ENCODE measurements at places on chromosomes 13 and 19.

DNA sequence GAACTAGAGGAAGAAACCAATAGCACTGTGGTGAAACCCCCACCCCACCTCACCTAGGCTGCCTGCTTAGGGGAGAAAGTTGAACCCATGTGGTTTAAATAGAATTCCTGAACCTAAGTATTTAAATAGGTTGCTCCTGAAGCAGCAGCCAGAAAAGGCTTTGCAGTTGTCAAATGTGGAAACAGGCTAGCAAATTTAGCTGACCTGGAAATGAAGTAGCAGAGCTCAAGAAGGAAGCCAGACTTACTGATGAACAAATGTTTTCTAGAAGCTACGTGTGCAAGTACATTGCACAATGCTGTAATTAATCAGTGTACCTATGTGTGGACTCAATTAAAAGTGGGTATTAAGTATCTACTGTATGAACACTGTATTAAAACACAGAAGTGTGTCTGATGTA, 61.3 kb downstream of the SCEL start:
- H3K4me1 ChIP-seq = no peaks in the 10 kb centered on the region
- no peak overlapping the region for H3K27ac ChIP-seq
- no peak overlapping the region for H3K4me3 ChIP-seq
- H3K36me3 ChIP-seq = no peaks in the 10 kb centered on the region
- no peak for DNase-seq

- no peaks in the 10 kb centered on the region for H3K4me1 ChIP-seq
- H3K36me3 ChIP-seq = no peaks in the 10 kb centered on the region
Measured at GRCh38 chr13:62643799-62644524, 1228.3 kb upstream of the PCDH20 start.

DNA sequence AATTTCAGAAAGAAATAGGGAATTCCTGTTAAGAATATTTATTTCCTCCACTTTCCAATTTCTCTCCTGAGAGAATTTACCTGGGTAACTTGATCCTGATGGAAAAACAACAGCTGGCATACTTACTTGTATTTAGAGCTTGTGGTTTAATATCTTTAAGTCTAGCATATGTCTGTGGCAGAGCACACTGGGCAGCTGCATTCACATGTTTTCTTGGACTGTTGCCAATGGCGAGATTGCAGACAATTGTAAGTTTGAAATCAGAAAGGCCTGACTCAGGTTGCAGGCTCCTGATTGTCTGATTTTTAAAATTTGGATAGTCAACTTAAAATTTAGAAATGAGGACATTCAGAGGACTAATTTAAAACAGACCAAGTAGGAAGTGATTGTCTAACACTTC, 66.9 kb downstream of the NHLRC3 start:
- no peak overlapping the region for H3K4me3 ChIP-seq
- H3K36me3 ChIP-seq = no peaks in the 10 kb centered on the region
- no peak overlapping the region for H3K27ac ChIP-seq
- no peaks in the 10 kb centered on the region for H3K4me1 ChIP-seq

- H3K27me3 ChIP-seq = peaks cover 4% of the 10 kb centered on the region
- no peaks in the 10 kb centered on the region for H3K36me3 ChIP-seq
- DNase-seq = no peak
- no peak within 1 kb of the TSS for H3K4me3 ChIP-seq
- H3K27ac ChIP-seq = no peak within 1 kb of the TSS
Measured at GRCh38 chr19:3932931-3933810, at the start of gene NMRK2. Gene NMRK2 (plus strand): TSS chr19:3933069. CDS start chr19:3933672, 603 bp downstream.

DNA sequence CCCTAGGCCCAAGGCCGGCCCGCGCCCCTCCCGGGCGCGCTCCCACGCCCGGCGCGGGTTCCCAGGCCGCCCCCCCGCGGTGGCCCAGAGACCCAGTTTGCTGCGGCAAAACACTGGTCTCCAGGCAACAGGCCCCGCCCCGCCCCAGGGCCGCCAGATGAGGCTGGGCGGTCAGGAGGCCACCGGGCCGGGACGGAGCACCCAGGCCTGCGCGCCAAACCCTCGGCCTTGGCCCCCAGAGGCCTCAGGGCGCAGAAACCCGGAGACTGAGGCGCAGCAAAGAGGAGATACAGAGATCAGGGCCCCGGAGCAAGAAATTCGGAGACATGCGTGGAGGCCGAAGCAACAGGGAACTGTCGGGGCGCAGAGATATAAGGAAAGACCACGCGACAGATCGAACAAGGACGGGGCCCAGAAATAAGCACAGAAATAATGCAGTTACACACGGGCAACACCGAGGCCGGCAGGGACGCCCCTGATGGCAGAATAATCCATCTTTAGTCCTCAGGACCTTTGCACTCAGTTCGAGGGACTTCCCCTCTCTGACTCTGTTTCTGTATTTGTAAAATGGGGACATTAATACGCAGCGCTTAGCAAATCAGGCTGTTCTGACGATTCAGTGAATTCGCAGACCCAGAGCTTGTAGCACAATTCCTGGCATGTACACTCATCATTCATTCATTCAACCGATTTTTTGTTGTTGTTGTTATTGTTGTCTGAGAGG, 20.8 kb upstream of the ERCC1 start:
- peak overlapping the region; percentile 85 for H3K27ac ChIP-seq
- peak overlapping the region; percentile 24 for H3K4me3 ChIP-seq
- no peaks in the 10 kb centered on the region for H3K36me3 ChIP-seq
- H3K4me1 ChIP-seq = peaks cover 40% of the 10 kb centered on the region

GRCh38 chr13:99078017-99078771, 100.3 kb upstream of the DOCK9 start:
- H3K36me3 ChIP-seq = no peaks in the 10 kb centered on the region
- H3K4me3 ChIP-seq = no peak overlapping the region

DNA sequence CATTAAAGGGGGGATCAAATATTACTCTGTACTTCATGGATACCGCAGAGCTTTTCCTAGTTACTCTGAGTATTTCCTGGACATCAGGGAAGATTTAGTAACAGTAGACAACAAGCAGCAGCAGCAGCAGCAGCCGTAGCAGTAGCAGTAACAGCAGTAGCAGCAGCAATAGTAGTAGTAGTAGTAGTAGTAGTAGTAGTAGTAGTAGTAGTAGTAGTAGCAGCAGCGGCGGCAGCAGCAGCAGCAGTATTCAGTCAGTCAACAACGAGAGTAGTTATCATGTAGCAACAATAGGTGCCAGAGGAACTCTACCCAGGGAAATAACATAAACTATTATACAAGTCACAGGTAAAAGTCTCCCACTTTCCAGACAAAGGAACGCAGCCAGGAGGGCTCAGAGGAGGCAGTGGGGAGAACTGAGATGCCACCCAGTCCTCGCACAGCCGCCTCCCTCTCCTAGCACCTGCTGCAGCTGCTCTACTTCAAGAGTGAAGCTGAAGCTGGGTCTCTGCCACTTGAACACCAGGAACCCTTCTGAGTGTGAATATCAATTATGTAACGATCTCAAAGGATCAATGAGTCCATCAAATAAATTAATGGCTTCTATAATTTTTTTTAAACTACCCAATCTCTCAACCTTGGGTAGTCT, 1.3 kb upstream of the DOCK9 start:
- DNase-seq = no peak
- no peak overlapping the region for H3K27ac ChIP-seq
- peaks cover 66% of the 10 kb centered on the region for H3K4me1 ChIP-seq
- H3K27me3 ChIP-seq = no peaks in the 10 kb centered on the region
- H3K36me3 ChIP-seq = no peaks in the 10 kb centered on the region

DNA sequence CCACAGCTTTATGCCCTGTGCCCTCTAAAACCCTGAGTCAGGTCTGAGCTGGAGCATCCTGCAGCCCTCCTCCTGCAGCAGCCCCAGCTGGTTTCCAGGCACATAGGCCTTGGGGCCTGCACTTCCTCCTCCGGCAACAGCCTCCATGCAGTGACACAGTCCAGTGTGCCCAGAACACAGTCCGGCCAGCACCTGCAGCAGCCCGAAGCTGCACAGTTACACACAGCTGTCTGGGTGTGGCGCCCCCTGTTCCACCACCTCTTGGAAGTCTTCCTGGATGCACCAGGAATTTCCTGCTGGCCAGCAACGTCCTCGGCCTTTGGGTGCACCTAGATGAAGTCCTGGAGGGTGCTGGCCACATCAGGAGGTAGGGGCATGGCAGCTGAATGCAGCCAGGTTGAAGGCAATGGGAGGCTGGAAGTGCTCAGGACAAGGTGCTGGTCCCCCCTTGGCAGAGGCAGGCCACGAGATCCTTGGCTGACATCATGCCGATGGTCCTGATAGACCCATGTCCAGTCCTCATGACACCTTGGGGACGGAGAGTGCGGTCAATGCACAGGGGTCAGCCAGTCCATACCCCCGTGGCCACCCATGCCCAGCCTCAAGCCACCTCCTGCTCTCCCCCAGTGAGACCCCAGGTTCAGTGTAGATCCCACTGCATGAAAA, 27.1 kb upstream of the PARP4 start:
- no peak for DNase-seq
- peaks cover 12% of the 10 kb centered on the region for H3K27me3 ChIP-seq
- H3K27ac ChIP-seq = no peak overlapping the region
- no peak overlapping the region for H3K4me3 ChIP-seq
- no peaks in the 10 kb centered on the region for H3K36me3 ChIP-seq

DNA sequence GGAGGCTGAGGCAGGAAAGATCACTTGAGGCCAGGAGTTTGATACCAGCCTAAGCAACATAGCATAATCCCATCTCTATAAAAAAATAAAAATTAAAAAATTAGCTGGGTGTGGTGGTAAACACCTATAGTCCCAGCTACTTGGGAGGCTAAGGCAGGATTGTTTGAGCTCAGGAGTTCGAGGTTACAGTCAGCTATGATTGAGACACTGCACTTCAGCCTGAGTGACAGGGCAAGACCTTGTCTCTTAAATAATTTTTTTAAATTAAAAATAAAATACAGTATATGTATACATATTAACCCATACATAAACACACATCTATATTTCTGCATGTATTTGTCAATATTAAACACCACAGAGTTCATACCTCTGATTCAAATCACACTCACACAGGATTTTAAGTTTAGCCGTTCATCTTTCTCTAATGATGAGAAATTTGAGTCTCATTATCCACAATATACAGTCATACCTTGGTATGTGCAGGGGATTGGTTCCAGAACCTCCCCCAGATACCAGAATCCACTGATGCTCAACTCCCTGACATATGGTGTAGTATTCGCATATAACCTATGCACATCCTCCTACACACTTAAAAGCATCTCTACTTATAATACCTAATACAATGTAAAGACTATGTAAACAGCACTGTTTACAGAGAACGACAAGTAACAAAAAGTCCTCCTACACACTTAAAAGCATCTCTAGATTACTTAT, 44.7 kb downstream of the PSPC1 start:
- H3K36me3 ChIP-seq = peaks cover 18% of the 10 kb centered on the region
- no peak for DNase-seq
- H3K27me3 ChIP-seq = no peaks in the 10 kb centered on the region

DNA sequence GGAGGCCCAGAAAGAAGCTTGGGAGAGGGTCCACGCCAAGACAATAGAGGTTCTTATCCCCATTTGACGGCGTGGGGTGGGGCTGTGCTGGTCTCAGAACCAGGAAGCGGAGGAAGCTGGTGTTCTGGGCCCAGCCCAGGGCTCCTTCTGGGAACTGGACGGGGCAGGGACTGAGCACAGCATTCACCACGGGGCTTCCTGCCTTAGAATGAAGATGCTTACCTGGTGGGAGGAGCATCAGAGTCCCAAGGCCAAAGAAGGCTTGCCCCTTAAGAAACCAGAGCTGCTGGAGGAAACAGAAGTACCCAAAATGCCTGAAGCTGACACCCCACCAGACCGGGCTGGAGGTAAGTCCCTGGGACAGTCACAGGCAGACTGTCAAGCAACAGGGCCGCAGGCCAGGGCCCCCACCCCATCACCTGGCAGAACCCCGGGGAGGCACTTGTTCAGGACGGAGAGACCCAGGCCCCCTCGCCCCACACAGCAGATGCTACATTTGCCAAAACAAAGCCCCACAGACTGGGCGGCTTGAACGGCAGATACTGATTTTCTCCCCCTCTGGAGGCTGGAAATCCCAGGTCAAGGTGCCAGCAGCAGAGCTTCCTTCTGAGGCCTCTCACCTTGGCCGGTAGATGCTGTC, 17.8 kb upstream of the IGLON5 start:
- no peak overlapping the region for H3K27ac ChIP-seq
- H3K36me3 ChIP-seq = no peaks in the 10 kb centered on the region
- H3K4me3 ChIP-seq = no peak overlapping the region
- DNase-seq = no peak
- no peaks in the 10 kb centered on the region for H3K27me3 ChIP-seq

GRCh38 chr19:6516659-6517291, 14.1 kb upstream of the TNFSF9 start:
- peaks cover 16% of the 10 kb centered on the region for H3K4me1 ChIP-seq
- no peaks in the 10 kb centered on the region for H3K27me3 ChIP-seq
- H3K36me3 ChIP-seq = no peaks in the 10 kb centered on the region

- DNase-seq = peak; percentile 37
- H3K36me3 ChIP-seq = no peaks in the 10 kb centered on the region
Measured at GRCh38 chr19:16594681-16595091, 22.5 kb upstream of the SLC35E1 start.

- no peak overlapping the region for H3K27ac ChIP-seq
- no peak for DNase-seq
- H3K36me3 ChIP-seq = peaks cover 16% of the 10 kb centered on the region
- no peak overlapping the region for H3K4me3 ChIP-seq
Measured at GRCh38 chr19:39827216-39827615, 6.7 kb downstream of the DYRK1B start.

DNA sequence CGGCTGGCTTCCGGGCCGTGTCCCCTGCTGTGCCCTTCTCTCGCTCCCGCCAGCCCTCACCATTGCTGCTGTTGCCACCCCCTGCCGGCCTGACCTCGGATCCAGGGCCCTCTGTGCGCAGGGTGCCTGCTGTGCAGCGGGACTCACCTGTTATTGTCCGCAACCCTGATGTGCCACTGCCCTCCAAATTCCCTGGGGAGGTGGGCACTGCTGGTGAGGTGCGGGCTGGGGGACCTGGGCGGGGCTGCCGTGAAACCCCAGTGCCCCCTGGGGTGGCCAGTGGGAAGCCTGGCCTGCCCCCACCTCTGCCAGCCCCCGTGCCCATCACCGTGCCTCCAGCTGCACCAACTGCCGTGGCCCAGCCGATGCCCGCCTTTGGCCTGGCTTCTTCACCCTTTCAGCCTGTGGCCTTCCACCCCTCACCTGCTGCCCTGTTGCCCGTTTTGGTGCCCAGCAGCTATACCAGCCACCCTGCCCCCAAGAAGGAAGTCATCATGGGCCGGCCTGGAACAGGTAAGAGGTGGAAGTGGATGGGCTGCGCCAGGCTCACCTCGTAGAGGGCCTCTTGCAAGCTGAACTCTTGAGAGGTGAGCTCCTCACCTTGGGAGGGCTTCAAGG, 5.1 kb downstream of the CIC start:
- no peak for DNase-seq
- H3K4me1 ChIP-seq = peaks cover 48% of the 10 kb centered on the region
- no peak overlapping the region for H3K27ac ChIP-seq
- H3K4me3 ChIP-seq = no peak overlapping the region

GRCh38 chr19:35519291-35519690, 5.8 kb upstream of the DMKN start:
- H3K27me3 ChIP-seq = no peaks in the 10 kb centered on the region
- no peak overlapping the region for H3K27ac ChIP-seq
- no peak for DNase-seq
- H3K4me1 ChIP-seq = no peaks in the 10 kb centered on the region
- H3K4me3 ChIP-seq = no peak overlapping the region

DNA sequence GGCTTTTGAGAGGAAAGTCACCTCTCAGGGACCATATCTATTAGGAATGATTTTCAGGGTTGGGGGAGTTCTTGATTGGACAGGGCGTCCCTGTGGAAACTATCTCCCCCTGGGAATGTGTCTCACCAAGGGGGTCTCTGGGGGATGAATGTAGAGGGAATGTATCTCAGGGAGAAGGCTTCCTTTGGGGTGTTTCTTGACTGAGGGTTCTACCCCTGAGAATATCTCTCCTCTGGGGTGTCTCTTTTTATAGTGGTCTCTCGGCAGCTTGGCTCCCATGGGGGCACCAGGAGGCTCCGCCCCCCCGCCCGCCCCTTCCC, 1.0 kb downstream of the RTBDN start:
- H3K4me1 ChIP-seq = peaks cover 17% of the 10 kb centered on the region
- DNase-seq = no peak
- no peak overlapping the region for H3K27ac ChIP-seq
- peaks cover 75% of the 10 kb centered on the region for H3K27me3 ChIP-seq

All from CD8-positive, alpha-beta memory T cell (primary cell).